Esophagus squamous epithelium (tissue), 5 donors: ENCODE measurements at places on chromosomes 2 and 18.
A peak's percentile ranks its signal among the peaks of the same experiment; 100 is the strongest.

DNA sequence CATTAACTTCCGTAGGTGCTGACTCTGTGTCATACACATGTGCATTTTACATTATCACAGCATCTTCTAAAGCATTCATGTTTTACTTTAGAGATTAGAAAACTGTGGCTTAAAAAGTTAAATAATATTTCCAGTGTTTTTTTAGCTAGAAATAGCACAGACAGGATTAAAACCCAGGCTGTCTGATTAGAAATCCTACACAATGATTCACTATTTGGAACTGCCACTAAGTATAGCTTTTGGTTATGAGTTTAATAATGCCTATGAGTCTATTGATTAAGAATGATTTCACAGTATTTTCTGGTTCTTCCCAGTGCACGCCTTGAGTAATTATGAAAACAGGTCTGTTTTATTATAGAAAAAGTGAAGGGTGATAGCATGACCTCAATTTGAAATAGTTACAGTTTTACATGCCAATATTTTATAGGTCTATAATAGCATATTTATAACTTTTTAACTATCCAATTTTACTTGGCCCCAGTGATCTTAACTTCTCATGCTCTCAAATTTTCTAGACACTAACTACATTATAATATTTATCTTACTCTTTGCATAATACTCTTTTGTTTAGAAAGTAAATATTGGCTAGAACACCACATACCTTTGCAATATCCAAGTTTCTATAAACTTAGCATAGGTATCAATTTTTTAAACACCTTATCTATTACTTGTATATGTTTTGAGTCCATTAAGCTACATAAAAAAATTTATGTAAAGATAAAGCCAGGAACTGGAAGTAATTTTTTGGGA is 313.2 kb downstream of the RND3 start:
- H3K4me3 ChIP-seq = no peak overlapping the region
- H3K27me3 ChIP-seq = no peaks in the 10 kb centered on the region
- H3K36me3 ChIP-seq = no peaks in the 10 kb centered on the region
- H3K27ac ChIP-seq = no peak overlapping the region

GRCh38 chr18:10497206-10497749 is 28.5 kb upstream of the NAPG start:
- H3K27me3 ChIP-seq = no peaks in the 10 kb centered on the region
- no peak overlapping the region for H3K27ac ChIP-seq
- H3K36me3 ChIP-seq = no peaks in the 10 kb centered on the region
- no peak overlapping the region for H3K4me3 ChIP-seq

DNA sequence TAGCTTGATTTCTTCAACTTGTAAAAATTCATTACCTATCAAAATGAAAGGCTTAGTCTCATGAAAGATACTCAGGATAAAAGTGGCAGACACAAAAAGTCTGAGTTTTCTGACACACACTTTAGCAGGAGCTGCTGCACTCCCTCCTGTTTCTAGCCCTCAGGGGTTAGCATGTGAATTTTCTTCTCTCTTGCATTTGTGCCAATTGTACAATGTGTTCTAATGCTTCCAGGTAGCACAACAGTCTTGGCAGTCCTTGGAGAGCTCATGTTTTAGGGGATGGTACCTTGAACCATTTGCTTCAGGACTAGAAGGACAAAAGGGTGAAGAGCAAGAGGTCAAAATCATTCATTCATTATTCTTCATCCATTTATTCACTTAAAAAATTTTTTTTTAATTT is 316.8 kb downstream of the AFF3 start:
- no peaks in the 10 kb centered on the region for H3K36me3 ChIP-seq
- H3K4me1 ChIP-seq = no peaks in the 10 kb centered on the region
- DNase-seq = no peak
- H3K4me3 ChIP-seq = no peak overlapping the region

DNA sequence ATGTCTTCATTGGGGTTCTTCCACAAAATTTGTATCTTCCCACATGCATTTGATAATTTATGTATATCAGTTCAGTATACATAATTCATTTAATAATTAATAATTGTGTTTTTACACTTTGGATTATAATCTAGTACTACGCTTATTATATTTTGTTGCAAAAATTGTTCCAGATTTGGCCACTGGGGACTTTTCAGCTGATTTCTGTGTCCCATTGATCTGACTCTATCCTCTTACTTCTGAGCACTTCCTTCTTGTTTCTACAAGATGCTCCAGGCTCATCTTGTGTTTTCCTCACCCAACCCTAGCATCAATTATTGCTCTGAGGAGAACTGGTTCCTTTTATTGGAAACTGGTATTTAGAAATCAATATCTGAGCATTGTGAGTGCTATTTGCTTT is 215.3 kb upstream of the CDH19 start:
- no peaks in the 10 kb centered on the region for H3K4me1 ChIP-seq
- H3K4me3 ChIP-seq = no peak overlapping the region
- no peak for DNase-seq
- no peak overlapping the region for H3K27ac ChIP-seq

DNA sequence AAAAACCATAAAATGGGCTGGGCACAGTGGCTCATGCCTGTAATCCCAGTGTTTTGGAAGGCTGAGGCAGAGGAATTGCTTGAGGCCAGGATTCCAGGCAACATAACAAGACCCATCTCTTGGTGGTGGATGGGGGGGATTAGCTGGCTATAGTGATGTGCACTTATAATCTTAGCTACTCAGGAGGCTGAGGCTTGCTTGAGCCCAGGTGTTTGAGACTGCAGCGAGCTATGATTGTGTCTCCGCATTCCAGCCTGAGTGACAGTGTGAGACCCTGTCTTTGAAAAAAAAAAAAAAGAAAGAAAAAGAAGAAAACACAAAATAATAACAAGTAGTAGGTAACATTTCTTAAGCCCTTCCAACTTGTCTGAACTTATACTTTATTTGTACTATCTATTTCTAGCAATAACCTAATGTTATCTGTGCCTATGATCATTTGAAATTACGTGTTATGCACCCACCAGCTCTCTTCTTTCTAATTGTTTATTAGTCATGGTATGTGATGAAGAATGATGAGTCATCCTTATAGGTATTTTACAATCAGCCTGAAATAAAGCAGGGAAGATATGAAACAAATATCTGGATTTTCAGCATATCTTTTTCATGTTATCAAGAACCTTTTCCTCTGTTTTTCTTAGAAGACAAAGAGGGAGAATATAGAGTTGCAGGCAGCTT is 129.3 kb upstream of the UNC80 start:
- DNase-seq = no peak
- no peaks in the 10 kb centered on the region for H3K27me3 ChIP-seq
- no peak overlapping the region for H3K4me3 ChIP-seq
- no peaks in the 10 kb centered on the region for H3K4me1 ChIP-seq
- H3K36me3 ChIP-seq = no peaks in the 10 kb centered on the region
- no peak overlapping the region for H3K27ac ChIP-seq

GRCh38 chr2:150581717-150582472 is 94.4 kb upstream of the RND3 start:
- H3K36me3 ChIP-seq = no peaks in the 10 kb centered on the region
- no peaks in the 10 kb centered on the region for H3K4me1 ChIP-seq
- no peak for DNase-seq
- H3K27ac ChIP-seq = no peak overlapping the region
- no peak overlapping the region for H3K4me3 ChIP-seq

DNA sequence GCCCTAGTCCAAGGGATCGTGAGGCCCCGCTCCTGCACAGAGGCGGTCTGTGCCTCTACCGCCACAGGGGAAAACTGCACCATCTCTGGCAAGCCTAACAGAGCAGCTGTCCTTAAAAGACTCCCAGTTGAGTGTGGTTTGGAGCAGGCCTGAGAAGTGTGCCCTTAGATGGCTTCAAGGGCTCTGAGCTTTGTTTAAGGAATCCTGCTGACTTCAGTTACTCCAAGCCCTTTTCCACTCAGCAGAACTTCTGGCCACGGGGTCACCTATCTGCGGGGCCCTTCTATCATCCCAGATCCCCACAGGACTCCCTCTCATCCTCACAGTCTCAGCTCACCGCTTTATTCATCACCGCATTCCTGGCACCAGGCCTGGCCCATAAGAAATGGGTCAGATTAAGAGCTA is 131.5 kb downstream of the CCDC74A start:
- H3K27ac ChIP-seq = no peak overlapping the region
- no peaks in the 10 kb centered on the region for H3K36me3 ChIP-seq
- H3K27me3 ChIP-seq = peaks cover 6% of the 10 kb centered on the region
- no peaks in the 10 kb centered on the region for H3K4me1 ChIP-seq
- no peak overlapping the region for H3K4me3 ChIP-seq
- DNase-seq = no peak

- no peaks in the 10 kb centered on the region for H3K4me1 ChIP-seq
- DNase-seq = no peak
- no peak overlapping the region for H3K27ac ChIP-seq
- no peaks in the 10 kb centered on the region for H3K36me3 ChIP-seq
Measured at GRCh38 chr18:30486856-30487255, 555.7 kb downstream of the DSC3 start.

- no peak overlapping the region for H3K4me3 ChIP-seq
- H3K27me3 ChIP-seq = no peaks in the 10 kb centered on the region
- H3K36me3 ChIP-seq = peaks cover 15% of the 10 kb centered on the region
- no peak overlapping the region for H3K27ac ChIP-seq
- H3K4me1 ChIP-seq = peaks cover 12% of the 10 kb centered on the region
Measured at GRCh38 chr2:74045454-74045853, 60.7 kb downstream of the TET3 start.

DNA sequence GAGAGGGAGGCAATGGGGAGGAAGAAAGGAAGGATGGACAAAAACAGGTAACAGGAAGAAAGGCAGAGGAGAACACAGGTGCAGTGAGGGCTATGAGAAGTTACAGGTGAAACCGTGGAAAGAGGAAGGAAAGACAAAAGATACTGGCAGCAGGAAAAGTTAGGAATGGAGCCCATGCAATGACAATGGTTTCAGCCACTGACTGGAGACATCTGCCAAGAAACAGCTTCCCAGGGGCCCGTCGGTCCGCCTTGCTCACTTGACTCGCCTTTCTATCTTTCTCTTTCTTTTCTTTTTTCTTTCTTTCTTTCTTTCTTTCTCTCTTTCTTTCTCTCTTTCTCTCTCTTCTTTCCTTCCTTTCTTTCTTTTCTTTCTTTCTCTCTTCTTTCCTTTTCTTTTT is 37.5 kb downstream of the ST8SIA5 start:
- H3K4me1 ChIP-seq = no peaks in the 10 kb centered on the region
- H3K4me3 ChIP-seq = no peak overlapping the region
- H3K27me3 ChIP-seq = no peaks in the 10 kb centered on the region
- DNase-seq = no peak
- H3K27ac ChIP-seq = no peak overlapping the region

GRCh38 chr2:183623227-183623626 is 499.0 kb downstream of the NUP35 start:
- no peak for DNase-seq
- H3K4me3 ChIP-seq = no peak overlapping the region
- no peak overlapping the region for H3K27ac ChIP-seq
- H3K27me3 ChIP-seq = no peaks in the 10 kb centered on the region
- no peaks in the 10 kb centered on the region for H3K4me1 ChIP-seq
- H3K36me3 ChIP-seq = no peaks in the 10 kb centered on the region

DNA sequence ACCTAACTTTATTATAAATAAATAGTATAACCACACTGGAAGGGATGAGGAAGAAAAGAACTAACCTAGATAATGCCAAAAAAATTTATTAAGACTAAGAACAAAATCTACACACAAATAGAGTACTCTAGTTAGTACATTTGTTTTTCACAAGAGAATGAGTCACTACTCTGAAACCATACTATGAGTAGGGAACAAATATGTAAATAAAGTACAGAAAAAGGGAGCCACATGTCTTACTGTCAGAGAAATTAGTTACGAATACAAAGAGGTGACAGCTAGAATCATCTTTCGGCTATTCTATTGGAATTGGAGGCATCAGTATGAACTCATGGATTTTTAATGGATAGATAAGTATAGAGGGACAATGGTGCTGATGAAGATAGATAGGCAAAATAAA is 150.5 kb downstream of the COPS8 start:
- no peak for DNase-seq
- H3K36me3 ChIP-seq = no peaks in the 10 kb centered on the region
- H3K4me3 ChIP-seq = no peak overlapping the region
- H3K27me3 ChIP-seq = no peaks in the 10 kb centered on the region
- peak overlapping the region; percentile 69 for H3K27ac ChIP-seq

- peak overlapping the region; percentile 55 for H3K27ac ChIP-seq
- no peaks in the 10 kb centered on the region for H3K4me1 ChIP-seq
- H3K27me3 ChIP-seq = no peaks in the 10 kb centered on the region
Measured at GRCh38 chr2:229300790-229301189, 29.7 kb upstream of the PID1 start.

GRCh38 chr2:105328281-105329196 is 996 bp downstream of the TGFBRAP1 start:
- H3K36me3 ChIP-seq = peaks cover 12% of the 10 kb centered on the region
- no peak for DNase-seq
- peak overlapping the region; percentile 93 for H3K27ac ChIP-seq
- peak overlapping the region; percentile 86 for H3K4me3 ChIP-seq
- H3K4me1 ChIP-seq = peaks cover 14% of the 10 kb centered on the region
- no peaks in the 10 kb centered on the region for H3K27me3 ChIP-seq

DNA sequence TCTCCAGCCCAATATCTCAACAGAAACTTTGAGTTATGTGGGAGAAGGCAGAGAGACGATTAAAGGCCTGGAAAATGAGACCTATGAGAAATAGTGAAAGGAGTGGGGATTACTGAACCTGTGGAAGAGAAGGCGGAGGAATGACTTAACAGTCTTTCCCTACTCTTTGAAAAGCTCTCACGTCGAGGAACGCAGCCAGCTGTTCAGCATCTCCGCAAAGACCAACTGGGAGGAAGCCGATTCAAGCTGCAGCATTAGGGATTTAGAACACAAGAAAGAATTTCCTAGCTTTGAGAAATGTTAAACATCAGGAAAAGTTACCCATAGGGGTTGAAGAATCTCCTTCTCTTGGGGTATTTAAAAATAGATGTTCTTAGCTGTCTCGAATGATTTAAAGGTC is 233.2 kb upstream of the PARD3B start:
- peaks cover 3% of the 10 kb centered on the region for H3K4me1 ChIP-seq
- DNase-seq = no peak
- H3K36me3 ChIP-seq = no peaks in the 10 kb centered on the region
- H3K27ac ChIP-seq = no peak overlapping the region

GRCh38 chr2:81528852-81529480 is 1224.4 kb upstream of the LRRTM1 start:
- H3K36me3 ChIP-seq = no peaks in the 10 kb centered on the region
- no peaks in the 10 kb centered on the region for H3K27me3 ChIP-seq
- H3K27ac ChIP-seq = no peak overlapping the region
- DNase-seq = no peak
- no peaks in the 10 kb centered on the region for H3K4me1 ChIP-seq

DNA sequence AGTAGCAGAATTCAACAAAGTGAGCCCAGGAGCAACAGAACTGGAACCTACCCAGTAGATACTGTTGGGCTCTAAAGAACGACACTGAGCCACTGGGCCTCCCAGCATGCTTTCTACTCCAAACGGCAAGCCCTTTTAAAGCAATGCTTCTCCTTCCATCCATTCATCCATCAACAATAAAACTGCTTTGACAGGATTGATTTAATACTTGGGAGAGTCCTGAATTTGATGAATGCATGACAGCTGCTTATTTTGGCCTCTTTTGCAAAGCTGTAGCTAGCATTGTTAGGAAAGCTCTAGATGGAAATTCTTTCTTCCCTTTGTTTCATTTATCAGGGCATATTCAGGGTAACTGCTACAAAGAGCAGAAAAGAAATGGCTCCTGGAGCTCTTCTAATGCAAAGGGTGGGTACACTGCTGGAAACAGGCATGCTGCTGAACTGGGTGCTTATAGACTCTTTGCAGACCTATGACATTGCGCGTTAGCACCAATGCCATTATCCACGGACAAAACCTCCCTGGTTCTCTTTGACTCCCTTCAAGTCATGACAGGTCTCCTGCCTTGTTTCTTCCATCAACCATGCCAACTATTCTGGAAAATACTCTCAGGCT is 138.4 kb upstream of the HNRNPA3 start:
- no peak overlapping the region for H3K27ac ChIP-seq
- no peak for DNase-seq
- H3K4me3 ChIP-seq = no peak overlapping the region
